ENCODE measurements at places on chromosomes 2 and 18.

GRCh38 chr2:99974275-99974674, 168.1 kb downstream of the AFF3 start:
- no peak for DNase-seq

GRCh38 chr2:20633794-20634506, 16.9 kb downstream of the HS1BP3 start:
- no peak for DNase-seq

DNA sequence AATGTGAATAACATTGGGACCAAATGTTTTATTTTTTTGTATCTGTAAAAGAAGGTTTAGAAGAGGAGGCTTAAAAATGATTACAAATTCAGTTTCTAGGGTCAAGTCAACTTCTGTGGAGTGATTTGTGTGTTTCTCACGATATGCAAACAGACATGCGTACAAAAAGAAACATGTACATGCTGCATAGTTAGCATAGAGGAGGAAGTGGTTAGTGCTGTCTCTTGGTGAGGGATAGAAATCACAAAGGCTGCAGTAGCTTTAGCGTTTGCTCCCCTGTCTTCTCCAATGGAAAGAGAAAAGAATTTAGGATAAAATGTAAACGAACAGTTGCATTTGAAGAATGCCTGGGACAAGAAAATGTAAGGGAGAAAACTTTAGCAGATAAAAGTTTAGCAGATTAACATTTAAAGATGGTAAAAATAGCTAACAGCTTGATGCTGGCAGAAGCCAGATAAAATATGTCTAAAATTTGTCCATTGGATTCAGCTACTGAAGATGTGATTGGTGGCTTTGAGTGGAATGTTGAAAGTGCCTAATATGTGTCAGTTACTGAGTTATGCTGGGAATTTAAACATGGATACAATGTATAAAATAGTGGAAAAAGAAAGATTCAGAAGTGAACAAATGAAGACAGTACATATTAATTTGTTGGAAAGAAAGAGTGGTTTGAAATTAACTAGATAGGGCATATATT, 44.9 kb downstream of the MALT1 start:
- DNase-seq: no peak

- DNase-seq: no peak
These were observed 108.8 kb upstream of the TMEM200C start for GRCh38 chr18:6004119-6004518.

GRCh38 chr2:49033394-49034185, 120.7 kb downstream of the FSHR start:
- no peak for DNase-seq

- DNase-seq: no peak
These were observed 2.1 kb upstream of the FBLN7 start for GRCh38 chr2:112136096-112136495.

GRCh38 chr2:178450524-178450773, 526 bp downstream of the PRKRA start:
- peak; percentile 87 for DNase-seq

GRCh38 chr2:236415684-236416444, 151.7 kb upstream of the ASB18 start:
- DNase-seq: no peak

GRCh38 chr2:218694405-218695145, 16.1 kb upstream of the TTLL4 start:
- no peak for DNase-seq

DNA sequence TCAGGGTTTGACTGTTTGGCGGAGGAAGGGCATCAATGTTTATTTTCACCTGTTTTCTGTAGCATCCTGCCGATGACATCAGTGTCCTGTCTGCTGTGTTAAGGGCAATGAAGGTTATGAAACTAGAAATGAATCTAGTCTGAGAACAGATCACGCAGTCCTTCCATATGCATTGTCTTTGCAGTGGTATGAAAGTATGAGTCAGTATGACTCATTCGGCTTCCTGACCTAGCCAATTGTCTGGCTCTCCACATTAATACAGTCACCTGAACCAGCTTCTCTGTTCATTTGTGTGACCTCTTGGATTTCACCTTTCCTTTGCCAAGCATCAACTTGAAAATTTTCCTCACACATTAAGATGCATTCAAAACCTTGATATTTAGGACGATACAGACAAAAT, 353.8 kb downstream of the RND3 start:
- DNase-seq: no peak

- no peak for DNase-seq
These were observed 118.0 kb downstream of the PXDN start for GRCh38 chr2:1626271-1626681.

DNA sequence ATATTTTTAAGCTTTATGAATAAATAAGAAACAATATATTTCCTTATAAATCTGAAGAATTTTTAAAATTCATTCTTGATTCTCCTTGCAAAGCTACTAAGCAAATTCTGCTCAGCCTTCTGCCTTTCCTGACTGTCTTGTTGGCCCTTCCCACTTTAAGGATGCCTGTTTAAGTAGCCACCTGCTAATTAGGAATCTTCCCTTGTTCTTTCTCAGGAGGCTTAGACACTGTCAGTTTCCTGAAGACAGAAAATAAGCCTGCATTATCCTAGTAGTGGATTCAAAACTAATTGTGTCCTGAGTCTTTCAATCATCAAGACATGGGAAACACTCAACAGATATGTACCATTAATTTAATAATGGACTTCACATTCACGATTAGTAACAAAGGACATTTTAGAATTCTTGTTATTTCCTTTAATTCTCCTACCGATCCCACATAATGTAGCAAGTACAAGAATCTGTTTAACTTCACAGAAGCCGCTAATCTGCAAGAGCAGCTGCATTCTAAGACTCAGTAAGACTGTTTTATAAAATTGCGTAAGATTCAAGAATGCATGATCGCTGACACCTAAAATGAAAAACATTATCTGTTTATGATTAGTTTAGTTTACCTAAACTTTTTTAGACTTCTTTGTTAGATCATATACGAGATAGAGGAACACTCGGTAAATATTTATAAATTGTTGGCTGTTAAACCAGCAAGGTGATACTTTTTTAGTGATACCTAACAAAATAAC, 445.4 kb upstream of the DSEL start:
- no peak for DNase-seq

- DNase-seq: no peak
These were observed 68.3 kb downstream of the CTAGE1 start for GRCh38 chr18:22349317-22349898.

GRCh38 chr2:107393516-107393915, 433.2 kb upstream of the RGPD4 start:
- DNase-seq: no peak

DNA sequence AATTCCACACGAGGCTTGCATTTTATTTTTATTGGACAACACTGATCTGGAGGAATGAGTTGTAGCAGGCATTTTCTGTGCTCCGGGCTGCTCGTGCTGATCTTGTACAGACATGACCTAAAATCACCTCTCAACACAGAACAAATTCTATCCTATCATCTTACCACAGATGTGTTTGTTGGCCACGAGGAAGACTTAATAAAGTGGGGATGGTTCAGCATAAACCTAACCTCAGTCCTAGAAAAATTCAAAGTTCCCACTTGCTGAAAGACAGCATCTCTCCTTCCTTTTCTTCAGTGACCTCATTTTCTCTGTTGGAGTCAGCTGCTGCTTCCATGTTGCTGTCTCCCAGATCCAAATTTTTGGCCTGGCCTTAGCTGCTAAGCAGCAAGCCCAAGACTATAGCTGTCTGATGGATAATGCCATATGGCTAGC, 45.3 kb downstream of the RBKS start:
- DNase-seq: no peak

- no peak for DNase-seq
These were observed 112.0 kb downstream of the LYPD6 start for GRCh38 chr2:149442346-149442745.

DNA sequence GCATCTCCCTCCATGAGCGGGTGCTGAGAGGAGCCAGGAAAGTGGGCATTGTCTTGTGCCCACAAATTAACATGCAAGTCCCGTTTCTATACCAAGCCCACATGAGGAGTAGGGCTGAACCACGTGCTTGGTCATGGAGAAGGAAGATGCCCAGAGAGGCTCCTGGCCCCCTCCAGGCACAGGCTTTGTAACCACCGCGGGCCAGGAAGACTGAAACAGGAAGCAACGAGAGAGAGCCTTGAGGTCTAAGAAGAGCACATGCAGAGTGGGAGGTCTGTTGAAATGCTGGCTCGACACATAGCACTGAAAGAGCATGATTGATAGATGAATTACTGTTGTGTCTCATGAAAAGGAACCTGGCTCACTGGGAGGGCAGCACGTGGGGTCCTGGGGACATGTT, 36.3 kb downstream of the VWA3B start:
- DNase-seq: no peak

Measured in activated CD4-positive, alpha-beta memory T cell treated with anti-CD3 and anti-CD28 coated beads for 36 hours (primary cell).